ENCODE measurements at places on chromosomes 12 and 14.

GRCh38 chr14:76830556-76830955 is 4.3 kb downstream of the LRRC74A start:
- no peak for DNase-seq

- DNase-seq = peak; percentile 18
Observed at GRCh38 chr14:86404989-86405649, 875.2 kb downstream of the FLRT2 start.

DNA sequence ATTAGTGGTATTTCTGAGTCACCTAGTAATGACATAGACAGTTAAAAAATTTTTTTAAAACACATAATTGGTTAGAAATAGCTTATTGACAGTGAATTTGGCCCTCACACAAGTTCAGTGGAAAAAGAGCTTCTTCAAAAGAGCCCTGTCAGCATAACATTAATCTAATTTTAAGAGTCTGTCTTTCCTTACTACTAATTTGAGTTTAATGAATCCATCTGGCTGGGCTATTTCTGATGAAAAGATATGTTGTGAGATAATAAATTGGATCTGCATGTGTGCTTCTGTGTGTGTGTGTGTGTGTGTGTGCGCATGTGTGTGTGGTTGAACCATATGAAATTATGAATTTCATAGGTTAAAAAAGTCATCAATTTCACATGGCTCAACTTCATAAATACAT is 1045.2 kb downstream of the FLRT2 start:
- peak; percentile 87 for DNase-seq

DNA sequence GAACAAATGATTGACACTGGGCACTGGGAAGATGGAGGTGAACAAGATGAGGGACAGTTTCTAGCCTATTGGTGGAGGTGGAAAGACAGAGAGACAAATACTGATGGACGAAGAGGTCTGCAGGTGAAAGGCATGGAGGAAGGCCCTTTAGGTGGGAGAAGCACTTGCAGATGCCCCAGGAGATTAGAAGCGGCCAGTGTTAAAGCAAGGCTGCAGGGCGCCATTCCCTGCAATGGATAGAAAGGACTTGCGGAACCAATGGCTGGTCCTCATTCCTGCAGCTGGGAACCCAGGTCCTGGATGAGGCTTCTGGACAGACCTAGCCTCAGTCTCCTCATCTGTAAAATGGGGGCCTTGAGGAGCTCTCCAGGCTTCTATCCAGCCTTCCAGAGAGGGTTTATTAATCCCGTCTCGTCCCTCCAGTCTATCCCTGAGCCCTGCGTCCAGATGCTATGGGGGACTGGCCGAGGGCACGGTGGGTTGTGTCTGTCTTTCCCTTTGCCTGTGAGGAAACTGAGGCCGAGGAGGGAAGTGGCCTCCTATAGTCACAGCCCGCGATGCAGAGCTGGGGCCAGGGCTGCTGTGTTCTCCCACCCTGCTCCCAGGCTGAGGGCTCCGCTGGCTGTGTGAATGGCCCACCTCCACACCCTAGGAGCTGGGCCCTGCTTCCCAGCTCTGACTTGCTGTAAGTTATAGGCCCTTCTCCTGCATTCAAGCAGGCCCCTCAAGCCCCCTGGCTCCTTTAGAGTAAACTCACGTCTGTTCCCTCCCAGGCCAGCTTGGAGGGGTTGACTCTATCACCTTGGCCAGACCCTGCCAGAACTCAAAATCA is 33.0 kb downstream of the CYP46A1 start:
- no peak for DNase-seq

Data from fibroblast of skin of right biceps (primary cell).